Stimulated activated CD8-positive, alpha-beta memory T cell treated with anti-CD3 and anti-CD28 coated beads, Interleukin-7, amount 100 ng/mL, for 4 hours (primary cell): ENCODE measurements at places on chromosomes 11 and 22.

- DNase-seq: no peak
Measured at GRCh38 chr11:1519028-1520010, 32.7 kb upstream of the MOB2 start.

- DNase-seq: no peak
Measured at GRCh38 chr11:42237701-42238235, 778.3 kb upstream of the LRRC4C start.

DNA sequence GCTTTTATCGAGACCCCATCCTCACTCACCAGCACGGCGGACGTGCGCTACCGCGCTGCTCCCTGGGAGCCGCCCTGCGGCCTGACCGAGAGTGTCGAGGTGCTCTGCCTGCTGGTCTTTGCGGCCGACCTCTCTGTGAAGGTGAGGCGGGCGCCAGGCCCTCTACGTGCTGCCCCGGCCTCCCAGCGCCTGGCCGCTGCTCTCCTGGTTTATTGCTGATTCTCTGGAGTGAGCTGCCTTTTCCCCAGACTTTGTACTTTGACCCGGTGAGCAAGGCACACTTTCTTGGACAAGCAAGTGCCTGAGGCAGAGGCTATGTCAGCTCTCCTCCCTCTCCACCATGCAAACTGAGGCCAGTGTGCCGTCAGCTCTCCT, 6.5 kb downstream of the TPCN2 start:
- no peak for DNase-seq

GRCh38 chr11:33733980-33734379, 2.2 kb downstream of the CD59 start:
- DNase-seq: no peak

GRCh38 chr11:90243534-90243933, 20.7 kb upstream of the CHORDC1 start:
- DNase-seq: no peak

GRCh38 chr11:1853376-1854131, 670 bp downstream of the LSP1 start:
- no peak for DNase-seq

DNA sequence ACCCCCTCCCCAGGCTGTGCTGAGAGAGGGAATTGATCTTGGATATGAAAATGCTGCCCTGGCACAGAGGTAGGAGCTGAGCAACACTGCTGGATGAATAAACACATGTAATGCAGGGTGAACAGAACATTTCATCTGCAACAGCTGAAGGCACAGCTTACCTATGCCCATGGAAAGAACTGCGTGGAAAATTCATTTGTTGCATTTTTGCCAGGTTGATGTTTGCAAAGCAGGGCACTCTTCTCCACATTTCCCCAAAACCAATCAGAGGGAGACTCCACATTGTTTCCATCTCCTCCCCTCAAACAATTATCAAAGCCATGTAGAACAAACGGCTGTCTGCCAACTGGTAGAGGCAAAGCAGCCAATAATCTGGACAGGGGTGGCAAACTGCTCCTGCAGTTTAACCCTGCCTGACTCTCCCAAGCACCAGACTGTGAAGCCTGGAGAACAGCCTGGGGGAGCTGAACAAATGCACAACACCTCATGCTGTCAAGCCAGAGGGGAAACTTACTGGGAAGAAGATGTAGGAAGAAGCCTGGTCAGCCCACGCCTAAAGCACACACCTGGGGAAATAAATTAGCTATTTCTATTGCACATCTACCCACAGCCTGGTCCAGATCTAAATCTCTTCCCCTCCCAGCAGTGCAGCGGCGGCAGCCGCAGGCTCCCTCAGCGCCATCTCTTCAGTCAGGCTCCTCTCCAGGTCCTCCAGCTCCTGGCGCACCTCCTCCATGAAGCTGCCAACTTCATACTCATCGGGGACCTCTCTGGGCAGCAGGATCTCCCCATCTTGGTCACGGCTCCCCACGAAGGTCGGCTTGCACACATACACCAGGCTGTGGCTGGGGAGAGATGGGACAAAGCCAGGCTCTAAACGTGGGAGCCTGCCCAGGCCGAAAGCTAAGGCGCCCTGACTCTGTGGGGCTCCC, 44.3 kb downstream of the DKK3 start:
- no peak for DNase-seq

- DNase-seq: no peak
Measured at GRCh38 chr22:49008682-49009235, 818.9 kb downstream of the BRD1 start.

GRCh38 chr11:95487391-95487790, 256.4 kb upstream of the SESN3 start:
- no peak for DNase-seq

DNA sequence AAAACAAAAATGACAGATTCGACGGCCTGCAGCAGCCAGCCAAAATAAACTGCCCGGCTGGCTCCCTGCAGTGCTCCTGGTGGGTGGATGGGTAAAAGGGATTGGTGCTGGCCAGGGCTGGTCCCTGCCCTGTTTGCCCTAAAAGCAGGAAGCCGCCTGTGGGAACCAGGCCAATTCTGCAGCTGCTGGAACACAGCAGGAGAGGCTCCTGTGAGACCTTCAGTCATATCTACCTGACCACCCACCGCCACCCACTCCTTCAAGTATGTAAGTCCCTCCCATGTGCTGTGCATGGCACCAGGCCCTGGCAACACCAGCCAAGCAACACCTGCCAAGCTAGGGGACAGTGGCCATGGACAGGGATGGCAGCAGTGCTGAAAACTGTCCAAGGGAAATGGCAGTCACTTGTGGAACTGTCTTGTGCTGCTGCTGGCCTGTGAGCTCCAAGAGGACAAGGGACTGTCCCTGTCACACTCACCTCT, 48.7 kb upstream of the ARFGAP3 start:
- no peak for DNase-seq

DNA sequence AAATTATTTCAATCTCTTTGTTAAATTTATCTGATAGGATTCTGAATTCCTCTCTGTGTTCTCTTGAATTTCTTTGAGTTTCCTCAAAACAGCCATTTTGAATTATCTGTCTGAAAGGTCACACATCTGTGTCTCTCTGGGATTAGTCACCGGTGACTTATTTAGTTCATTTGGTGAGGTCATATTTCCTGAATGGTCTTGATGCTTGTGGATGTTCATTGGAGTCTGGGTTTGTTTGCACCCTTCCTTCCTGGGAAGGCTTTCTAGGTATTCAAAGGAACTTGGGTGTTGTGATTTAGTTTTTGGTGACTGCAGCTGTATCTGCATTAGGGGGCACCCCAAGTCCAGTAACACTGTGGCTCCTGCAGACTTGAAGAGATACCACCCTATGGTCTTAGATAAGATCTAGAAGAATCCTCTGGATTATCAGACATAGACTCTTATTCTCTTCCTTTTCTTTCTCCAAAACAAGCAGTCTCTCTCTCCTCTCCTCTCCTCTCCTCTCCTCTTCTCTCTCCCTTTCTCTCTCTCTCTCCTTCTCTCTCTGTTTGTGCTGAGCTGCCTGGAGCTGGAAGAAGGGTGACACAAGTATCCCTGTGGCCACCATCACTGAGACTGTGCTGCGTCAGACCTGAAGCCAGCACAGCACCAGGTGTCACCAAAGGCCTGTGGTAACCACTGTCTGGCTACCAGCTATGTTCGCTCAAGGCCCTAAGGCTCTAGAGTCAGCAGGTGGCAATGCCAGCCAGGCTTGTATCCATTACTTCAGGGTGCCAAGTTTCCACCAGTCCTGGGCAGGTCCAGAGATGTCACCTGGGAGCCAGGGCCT, 3.3 kb upstream of the HEPN1 start:
- no peak for DNase-seq

DNA sequence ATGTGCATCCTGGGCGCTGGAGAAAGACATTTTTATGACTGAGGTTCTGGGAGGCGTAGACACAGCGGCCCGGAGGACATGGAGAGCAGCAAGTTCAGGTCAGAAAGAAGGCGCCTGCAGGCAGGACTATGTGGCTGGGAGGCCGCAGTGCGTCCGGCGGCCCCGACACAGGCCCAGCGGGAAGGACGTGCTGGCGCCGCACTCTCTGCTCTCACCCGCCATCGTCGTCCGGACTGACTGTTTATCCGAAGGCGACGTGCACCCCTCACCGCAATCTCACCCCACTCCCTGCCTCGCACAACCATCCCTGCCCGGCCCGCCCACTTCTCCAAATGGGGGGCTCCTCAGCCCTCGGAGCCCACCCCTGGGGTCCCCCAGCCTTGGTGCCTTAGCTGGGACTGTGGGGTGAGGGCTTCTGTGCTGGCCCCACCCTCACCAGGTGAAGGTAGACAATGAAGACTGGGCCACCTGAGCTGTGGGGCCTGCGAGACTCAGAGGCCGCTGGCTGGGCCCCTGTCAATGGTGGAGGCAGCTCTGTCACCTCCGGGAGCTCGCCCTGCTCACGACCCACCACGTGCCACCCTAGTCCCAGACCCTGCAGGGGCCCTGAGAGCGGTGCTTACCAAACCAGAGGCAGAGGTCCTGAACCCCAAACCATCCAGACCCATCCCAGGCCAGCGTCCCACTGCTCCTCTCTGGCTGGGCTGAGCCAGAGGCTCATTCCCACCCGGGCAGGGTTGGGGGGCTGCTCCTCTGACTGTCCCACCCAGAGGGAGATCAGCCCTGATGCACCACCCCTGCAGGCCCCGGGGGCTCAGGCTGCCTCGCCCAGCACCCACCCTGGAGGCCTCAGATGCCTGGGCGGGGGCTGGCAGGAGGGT, 16.2 kb upstream of the MUC5B start:
- DNase-seq: no peak

DNA sequence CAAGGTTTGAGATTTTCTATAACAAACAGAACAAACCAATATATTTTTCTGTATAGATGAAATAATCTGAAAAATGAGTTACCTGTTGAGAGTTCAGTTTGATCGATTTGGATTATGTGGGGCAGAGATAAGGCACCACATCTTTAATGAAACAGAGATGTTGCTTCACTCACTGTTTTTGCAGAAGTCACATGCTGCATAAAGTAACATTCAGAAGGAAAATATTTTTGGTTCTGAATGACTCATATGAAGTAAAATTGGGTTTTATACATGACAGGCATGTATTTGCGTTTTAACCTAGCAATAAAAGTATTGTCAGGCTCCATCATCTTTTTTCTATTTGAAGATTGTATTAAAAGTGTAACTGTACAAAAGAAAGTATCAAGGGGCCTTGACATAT, 77.8 kb downstream of the BBOX1 start:
- no peak for DNase-seq

- DNase-seq: peak; percentile 48
Measured at GRCh38 chr11:65498042-65498726, 661 bp upstream of the MALAT1 start.

- DNase-seq: no peak
Measured at GRCh38 chr11:62889484-62890437, 9.1 kb downstream of the SLC3A2 start.

- no peak for DNase-seq
Measured at GRCh38 chr11:102234779-102235439, 82.4 kb upstream of the BIRC3 start.

GRCh38 chr11:121535129-121535796, 82.5 kb upstream of the SORL1-AS1 start:
- no peak for DNase-seq

GRCh38 chr11:36039471-36039870, 95.6 kb downstream of the LDLRAD3 start:
- no peak for DNase-seq

GRCh38 chr22:46349238-46349637, 13.7 kb downstream of the TRMU start:
- no peak for DNase-seq

- no peak for DNase-seq
Measured at GRCh38 chr11:16252373-16252772, 104.0 kb downstream of the SOX6 start.

DNA sequence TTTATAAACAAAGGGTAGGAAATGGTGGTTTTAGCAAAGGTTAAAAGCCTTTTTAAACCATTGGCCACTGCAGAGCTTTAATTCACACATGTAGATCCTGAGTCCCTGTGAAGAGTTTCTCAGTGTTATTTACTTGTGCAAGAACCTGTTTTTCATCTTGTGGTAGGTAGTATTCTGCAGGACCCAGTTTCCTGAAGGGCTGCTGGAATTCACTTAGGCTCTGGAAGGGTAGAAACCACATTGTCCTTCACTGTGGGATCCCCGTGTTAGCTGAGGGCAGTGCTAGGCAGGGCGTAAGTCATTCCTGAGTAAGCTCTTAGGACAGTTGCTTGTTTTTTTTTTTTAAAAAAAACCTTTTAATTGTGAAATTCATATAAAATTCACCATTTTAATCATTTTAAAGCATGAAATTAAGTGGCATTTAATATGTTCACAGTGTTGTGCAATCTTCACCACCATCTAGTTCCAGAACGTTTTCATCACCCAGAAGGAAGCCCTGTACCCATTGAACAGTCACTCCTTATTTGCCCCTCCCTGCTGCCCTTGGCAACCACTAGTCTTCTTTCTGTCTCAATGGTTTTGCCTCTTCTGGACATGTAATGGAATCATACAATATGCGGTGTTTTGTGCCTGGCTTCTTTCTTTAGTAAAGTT, 77.7 kb downstream of the C22orf31 start:
- no peak for DNase-seq

DNA sequence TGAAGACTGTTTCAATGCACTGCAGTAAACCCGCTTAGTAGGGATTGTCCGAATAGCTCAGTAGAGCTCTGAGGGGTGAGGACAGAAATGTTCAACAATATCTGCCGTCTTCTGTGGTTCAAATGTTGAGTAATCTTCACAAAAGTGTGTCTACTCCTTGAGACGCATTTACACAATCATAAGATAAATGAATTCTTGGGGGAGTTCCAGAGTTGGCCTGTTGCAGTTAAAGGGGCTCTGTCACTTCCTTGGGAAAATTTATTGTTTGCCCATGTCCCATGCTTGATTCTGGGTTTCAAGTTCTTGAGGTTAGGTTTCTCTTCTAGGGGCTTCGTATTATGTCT, 614 bp downstream of the ANO3 start:
- no peak for DNase-seq

GRCh38 chr22:22474733-22475132, 33.8 kb downstream of the ZNF280B start:
- DNase-seq: no peak
